ENCODE measurements at places on chromosomes 16 and 17. TPM values are rescaled to one million over a fixed set of nuclear protein-coding genes. Genes with fewer than 3 reads are reported as not detected.

ACOX1 gene
- total RNA-seq = 46.3 TPM

SLC25A11 gene
- 45.8 TPM for total RNA-seq

CAVIN1 gene
- total RNA-seq = 719 TPM

C17orf50 gene
- total RNA-seq = not detected

CMTM1 gene
- total RNA-seq = 2.9 TPM

ITFG1 gene
- total RNA-seq = 77.7 TPM

NHERF1 gene
- 7.6 TPM for total RNA-seq

ETV4 gene
- 1.8 TPM for total RNA-seq

SOCS1 gene
- total RNA-seq = 0.50 TPM

TK2 gene
- 28.1 TPM for total RNA-seq

NETO2 gene
- 11.0 TPM for total RNA-seq

TBC1D28 gene
- not detected for total RNA-seq

FMNL1 gene
- 2.7 TPM for total RNA-seq

TMEM88 gene
- total RNA-seq = 132 TPM

FBXW10B gene
- 0.32 TPM for total RNA-seq

ASGR2 gene
- not detected for total RNA-seq

ZPBP2 gene
- not detected for total RNA-seq

RSL1D1 gene
- total RNA-seq = 51.0 TPM

MFSD6L gene
- total RNA-seq = 0.13 TPM

ADAM11 gene
- 0.13 TPM for total RNA-seq

SLC12A3 gene
- not detected for total RNA-seq

CPNE7 gene
- 3.6 TPM for total RNA-seq

FOXC2 gene
- total RNA-seq = 2.0 TPM

KRT16 gene
- 0.19 TPM for total RNA-seq

RHBDF1 gene
- 43.6 TPM for total RNA-seq

PROCA1 gene
- 1.1 TPM for total RNA-seq

UMOD gene
- not detected for total RNA-seq

JMJD8 gene
- total RNA-seq = 23.0 TPM

CCL13 gene
- total RNA-seq = not detected

GLP2R gene
- total RNA-seq = not detected

NPIPB13 gene
- total RNA-seq = 6.2 TPM

SLC46A1 gene
- total RNA-seq = 3.6 TPM

SLC5A11 gene
- not detected for total RNA-seq

PDE6G gene
- 3.5 TPM for total RNA-seq

RABEP2 gene
- 64.8 TPM for total RNA-seq

FBXL16 gene
- under 0.01 TPM for total RNA-seq

AKAP1 gene
- 27.7 TPM for total RNA-seq

NAGS gene
- total RNA-seq = 2.0 TPM

RND2 gene
- 0.19 TPM for total RNA-seq

DNAJA2 gene
- total RNA-seq = 89.6 TPM

CTRL gene
- 0.76 TPM for total RNA-seq

CES1 gene
- total RNA-seq = 0.16 TPM

NPIPB8 gene
- total RNA-seq = not detected

CCL17 gene
- total RNA-seq = not detected

SMURF2 gene
- total RNA-seq = 58.9 TPM

CCL16 gene
- 0.65 TPM for total RNA-seq

OR2C1 gene
- total RNA-seq = not detected

RNF112 gene
- total RNA-seq = 0.25 TPM

FBXO31 gene
- 47.6 TPM for total RNA-seq

CA7 gene
- total RNA-seq = not detected

CDT1 gene
- total RNA-seq = 8.5 TPM

PRKCB gene
- total RNA-seq = not detected

KRTAP3-2 gene
- not detected for total RNA-seq

CLDN7 gene
- total RNA-seq = 0.82 TPM

KCNJ2 gene
- 15.1 TPM for total RNA-seq

KCTD2 gene
- 11.2 TPM for total RNA-seq

CCL5 gene
- 1.8 TPM for total RNA-seq

BEAN1 gene
- total RNA-seq = not detected

ITGAD gene
- total RNA-seq = not detected
